ENCODE measurements at places on chromosomes 4 and X.

DNA sequence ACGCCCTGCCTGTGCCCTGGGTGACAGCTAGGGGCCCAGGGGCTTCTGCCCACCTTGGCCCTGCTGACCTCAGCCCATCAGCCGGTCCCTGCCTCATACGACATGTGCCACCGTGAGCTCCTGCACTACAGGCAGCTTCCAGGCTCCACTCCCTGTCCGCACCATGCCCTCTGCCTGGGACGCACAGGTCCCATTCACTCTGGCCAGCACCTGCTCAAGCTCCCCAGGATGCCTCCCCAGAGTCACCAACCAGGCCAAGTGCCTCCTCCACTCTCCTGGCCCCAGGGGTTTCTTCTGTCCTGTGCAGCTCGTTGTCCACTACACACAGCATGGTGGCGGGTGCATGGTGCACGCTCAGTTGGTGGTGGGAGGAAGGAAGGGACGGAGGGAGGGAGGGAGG is 20.2 kb upstream of the MRFAP1 start:
- no peak for ATAC-seq

DNA sequence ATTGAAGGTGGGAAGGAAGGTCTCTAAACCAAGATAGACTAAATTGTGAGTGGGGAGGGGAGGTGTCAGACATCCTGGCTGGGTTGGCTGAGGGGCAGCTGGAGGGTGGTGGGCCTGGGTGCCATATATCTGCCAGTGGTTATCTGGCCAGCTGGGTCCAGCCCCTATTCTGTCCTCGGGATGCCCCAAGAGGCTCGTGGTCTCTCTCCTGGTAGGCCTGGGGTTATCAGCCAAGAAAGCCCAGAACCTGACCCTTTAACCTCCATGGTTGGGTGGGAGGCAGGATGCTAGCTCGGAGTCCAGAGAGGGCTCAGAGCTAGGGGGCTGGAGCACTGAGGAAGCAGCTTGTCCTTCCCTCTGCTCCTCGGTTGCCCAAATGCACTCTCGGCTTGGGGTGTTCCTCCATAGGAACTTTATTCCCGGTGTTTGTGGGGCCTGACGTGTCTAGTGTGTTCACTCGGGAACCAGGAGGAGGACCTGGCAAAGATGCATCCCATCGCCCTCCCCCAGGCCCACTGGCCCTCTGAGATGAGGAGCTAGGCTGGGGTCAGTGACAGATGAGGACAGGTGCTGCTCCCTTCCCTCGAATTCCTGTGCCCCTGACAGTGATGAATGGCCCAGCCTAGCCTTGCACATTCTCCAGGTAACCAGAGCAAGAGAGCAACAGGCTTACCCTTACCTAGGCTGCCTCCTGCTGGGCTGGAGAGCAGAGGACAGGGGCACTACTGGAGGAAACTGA is 5.2 kb upstream of the EFNB1 start:
- ATAC-seq: no peak

DNA sequence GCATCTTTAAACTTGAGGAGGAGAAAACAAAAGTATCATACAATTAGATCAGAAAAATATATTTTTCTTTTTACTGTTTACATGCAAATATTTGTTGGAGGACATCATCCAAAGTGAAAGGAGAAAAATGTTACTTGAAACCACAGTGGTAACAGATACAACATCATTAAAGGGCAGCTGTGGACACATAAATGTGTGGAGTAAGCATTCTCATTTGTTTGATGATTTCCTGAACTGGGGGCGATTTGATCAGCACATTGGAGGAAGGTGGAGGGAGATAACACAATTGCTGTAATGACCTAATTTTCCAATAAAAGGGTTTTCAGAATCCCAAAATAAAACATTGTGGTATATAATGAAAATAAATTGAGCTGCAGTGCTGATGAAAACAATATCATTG is 314.5 kb upstream of the HS3ST1 start:
- ATAC-seq: no peak

DNA sequence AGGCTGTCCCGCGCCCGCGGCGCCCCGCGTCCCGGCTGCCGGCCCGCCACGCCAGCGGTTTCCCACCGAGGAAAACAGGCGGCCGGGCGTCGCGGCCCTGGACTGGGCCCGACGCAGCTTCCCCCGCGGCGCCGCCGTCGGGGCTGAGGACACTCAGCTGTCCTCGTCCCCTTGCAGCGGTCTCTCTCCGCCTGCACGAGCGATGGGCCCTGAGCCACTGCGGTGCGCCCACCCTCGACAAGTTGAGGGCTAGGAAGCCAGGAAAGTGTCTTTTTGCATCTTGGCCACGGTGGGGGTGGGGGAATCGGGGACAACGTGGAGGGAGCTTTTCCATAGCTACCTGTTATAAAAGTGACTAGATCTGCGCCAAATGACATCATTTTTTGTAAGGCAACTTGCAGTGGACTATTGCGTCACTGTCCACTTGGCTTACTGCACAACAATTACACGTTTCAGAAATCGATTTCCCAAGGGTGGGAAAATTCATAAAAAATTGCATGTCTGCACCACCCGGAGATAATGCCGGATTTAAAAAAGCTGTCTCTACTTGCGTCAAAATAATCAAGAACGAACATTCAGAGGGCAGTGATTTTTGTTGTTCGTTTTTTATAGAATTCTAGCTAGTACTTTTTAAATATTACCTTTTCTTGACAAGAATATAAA is 1.1 kb downstream of the KLHL15 start:
- peak; percentile 26 for ATAC-seq

- ATAC-seq: no peak
Measured at GRCh38 chr4:136985683-136986082, 546.6 kb downstream of the PCDH18 start.

GRCh38 chr4:152063621-152064240 is 302.9 kb upstream of the GATB start:
- peak; percentile 60 for ATAC-seq

DNA sequence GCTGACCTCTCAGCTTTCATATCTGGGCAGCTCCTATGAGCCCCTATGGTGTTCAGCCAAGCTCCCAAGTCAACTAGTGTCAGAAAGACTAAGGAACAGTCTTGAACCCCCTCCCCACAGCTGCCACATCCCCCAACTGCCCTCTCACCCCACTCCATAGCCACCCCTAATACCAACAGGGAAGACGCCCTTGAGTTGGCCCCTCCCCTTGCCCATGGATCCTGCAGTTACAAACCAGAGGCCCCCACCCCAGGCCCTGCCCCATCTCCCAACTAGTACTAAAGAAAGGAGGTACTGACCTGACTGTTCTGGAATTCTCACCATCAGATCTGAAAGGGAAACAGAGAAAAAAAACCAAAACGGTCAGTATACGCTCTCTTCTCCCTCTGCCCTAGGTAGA is 10.2 kb upstream of the IQSEC2 start:
- ATAC-seq: no peak
